Stimulated activated CD4-positive, alpha-beta T cell treated with anti-CD3 and anti-CD28 coated beads, Interleukin-4, amount 100 ng/mL, for 48 hours (primary cell): ENCODE measurements at places on chromosomes 12 and 14.

- DNase-seq = no peak
These were observed 953 bp upstream of the SNRPF start for GRCh38 chr12:95857799-95858198.

GRCh38 chr12:109951136-109951535 is 45.0 kb downstream of the GIT2 start:
- no peak for DNase-seq

DNA sequence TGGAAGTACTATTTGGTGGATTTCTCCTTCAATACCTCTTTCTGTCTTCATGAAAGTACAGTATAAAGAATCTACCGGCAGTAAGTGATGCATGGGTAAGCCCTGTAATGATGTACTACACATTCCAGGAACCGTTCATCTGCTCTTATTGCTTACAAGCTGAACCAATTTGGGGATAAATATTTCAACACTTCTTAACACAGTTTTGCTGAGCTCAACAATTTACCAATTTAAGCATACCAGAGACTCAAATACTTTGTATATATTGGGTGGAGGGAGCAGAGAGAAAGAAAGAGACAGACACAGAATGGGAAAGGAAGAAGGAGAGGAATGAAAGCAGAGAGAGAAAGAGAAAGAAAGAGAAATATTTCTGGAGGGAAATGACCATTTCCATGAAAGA is 821.1 kb upstream of the FLRT2 start:
- DNase-seq = no peak

DNA sequence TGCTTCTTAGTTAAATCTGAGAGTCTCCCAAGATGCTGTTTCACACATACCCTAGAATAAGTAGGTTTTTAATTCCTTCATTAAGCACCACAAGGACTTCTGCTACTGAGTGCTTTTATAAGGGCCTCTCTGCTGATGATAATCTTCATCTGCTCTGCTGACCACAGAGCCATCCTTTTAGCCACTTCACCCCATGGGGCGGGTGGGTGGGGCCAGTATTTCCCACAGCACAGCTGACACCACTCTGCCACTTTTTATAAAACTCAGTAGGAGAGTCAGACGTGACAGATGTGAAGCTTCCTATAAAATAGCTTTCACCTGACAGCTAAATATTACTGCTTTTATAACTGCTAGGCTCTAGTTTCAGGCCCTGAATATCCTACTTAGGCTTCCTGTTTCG is 20.3 kb downstream of the FCF1 start:
- DNase-seq = no peak

- no peak for DNase-seq
These were observed 299.5 kb upstream of the NOS1 start for GRCh38 chr12:117660896-117661295.

DNA sequence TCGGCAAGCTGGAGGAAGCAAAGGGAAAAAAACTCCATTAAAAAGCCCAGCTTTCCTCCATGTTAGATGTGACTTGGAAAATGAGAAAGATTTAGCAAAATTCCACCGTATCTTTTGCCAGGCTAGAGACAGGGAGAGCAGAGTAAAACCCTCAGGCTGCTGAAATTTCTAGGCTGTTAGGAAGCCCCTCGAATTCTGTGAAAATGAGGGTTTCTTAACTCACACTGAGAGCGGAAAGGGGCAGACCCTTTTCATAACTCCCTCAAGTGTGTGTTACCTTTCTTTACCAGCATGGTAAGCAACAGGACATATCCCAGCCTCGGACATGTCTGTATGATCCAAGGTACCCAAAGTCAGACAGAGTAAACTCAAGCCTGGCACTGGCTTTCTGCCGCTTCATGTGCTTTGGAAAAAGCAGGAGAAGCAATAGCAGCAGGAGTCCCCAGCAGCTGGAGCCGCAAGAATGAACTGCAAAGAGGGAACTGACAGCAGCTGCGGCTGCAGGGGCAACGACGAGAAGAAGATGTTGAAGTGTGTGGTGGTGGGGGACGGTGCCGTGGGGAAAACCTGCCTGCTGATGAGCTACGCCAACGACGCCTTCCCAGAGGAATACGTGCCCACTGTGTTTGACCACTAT is at the start of gene RHOJ:
Gene RHOJ, plus strand, starts transcription at position 37 of the 637 bp plus-strand sequence. Its CDS starts 427 bp downstream, at position 464.
- no peak for DNase-seq

GRCh38 chr12:92425165-92425564 is 277.6 kb upstream of the PLEKHG7 start:
- no peak for DNase-seq

DNA sequence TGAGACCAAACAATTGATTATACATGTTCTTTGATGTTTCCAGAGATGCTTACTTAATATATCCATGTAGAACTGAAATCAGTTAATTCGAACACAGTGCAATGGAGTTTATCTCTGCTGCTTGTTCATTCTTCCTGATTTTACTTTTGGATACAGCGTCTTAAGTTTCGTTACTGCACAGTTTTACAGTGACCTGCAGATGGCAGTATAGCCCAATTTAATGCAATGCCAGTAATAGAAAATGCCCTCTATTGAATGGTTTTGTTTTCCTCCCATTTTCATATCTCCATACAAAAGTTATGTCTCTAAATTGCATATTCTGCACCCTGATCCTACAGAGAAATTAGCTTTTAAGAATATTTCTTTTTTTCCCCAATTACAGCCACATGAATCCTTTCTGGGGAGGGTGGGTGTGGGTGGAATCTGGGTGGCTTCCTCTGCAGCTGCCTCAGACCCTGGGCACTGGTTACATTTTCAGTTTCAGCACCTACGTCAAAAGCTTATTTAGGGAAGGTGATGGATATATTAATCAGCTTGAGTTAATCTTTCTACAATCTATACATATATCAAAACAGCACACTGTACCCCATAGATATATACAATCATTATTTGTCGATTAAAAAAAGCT is 101.1 kb upstream of the DCD start:
- peak; percentile 7 for DNase-seq

- no peak for DNase-seq
These were observed 29.3 kb upstream of the ATF1 start for GRCh38 chr12:50734409-50735263.

DNA sequence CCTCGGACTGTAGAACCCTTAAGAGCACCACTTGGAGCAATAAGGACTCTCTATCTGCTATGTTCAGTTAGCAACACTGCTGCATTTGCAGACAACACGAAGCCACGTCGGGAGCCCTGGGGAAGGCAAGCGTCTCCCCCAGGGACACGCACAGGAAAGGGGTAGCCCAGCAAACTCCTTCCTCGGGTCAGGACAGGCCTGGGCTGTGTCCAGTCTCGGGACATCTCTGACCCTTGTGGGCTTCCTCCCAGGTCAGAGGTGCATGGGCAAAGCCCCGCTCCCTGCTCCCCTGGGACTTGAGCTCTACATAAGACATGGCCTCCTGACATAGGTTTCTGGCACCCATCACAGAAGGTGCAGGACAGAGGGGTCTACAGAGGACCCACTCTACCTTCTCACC is 119.5 kb downstream of the PIWIL1 start:
- DNase-seq = no peak

DNA sequence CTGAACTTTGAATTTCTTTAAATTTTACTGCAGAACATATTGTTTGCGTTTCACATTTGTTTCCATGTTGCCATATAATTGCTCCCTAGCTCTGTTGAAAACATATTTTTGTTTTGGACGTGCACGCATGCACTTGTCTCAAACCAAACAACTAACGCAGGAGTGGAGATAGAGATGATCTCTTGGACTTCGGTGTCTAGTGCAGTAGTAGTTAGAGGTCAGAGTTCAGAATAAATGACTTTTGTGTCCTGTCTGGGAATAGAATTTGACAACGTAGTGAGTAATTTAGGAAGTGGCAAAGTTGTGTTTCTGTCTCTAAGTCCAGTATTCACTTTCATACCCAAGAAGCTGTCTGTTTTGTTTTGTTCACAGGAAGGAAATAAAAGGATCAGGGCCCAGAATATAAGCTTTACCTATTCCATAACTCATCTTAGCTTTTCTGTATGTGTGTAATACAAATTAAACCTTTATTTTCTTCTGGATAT is 173.8 kb downstream of the AEBP2 start:
- DNase-seq = no peak

GRCh38 chr12:26114720-26115401 is 10.0 kb downstream of the BHLHE41 start:
- DNase-seq = no peak

DNA sequence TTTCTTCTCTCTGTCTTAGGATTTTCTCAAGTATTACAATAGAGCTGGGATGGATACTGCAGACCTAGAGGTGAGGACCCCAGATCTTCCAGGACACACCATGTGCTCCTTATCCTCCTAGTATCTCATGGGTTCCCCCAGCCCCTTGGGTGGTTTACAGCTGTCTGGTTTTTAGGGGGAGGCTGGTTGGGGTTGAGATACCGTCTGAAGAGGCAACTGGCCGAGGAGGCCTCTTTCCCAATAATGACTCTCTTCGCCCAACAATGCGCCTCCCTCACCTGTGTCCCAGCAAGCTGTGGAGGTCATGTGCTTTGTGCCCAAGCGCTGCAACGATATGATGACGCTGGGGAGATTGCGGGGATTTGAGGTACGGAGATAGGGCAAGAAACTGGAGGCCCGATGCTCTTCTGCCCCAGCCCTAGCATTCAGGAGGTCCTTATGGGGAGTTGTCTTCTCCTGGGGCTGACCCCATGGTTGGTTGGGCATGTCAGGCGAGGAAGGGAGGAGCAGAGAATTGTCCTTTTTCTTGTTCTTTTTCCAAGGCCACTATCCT is 3.8 kb downstream of the ARHGEF25 start:
- no peak for DNase-seq

DNA sequence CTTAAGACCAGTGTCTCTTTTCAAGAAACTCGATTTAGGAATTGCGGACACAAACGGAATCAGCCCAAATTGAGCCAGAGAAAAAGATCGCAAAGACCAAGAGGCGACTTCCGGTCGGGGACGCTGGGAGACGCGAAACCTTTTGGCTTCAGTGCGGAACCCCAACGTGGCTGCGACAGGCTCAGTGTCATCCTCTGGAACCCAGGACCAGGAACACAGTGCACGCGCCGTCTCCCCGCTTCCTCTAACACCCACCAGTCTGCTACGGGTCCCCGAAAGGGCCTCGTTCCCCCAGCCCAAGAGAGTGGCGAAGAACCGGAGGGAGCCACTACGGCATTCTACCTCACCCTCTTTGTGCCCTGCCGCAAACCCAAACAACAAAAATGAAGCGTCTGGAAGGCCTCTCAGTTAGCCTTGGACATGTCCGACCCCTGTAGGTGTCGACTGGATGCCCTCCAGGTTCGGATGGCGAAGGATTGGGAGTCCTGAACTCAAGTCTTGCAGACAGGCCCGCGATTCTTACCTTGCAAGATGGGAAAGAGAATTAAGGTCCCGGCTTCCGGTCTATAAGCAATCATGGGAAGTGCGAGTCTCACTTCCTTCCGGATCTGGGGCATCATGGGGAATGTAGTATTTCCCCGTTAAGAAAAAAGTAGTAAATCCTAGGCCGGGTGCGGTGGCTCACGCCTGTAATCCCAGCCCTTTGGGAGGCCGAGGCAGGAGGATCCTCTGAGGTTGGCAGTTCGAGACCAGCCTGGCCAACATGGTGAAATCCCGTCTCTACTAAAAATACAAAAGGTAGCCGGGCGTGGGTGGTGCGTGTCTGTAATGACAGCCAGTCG is at the start of gene RPL6:
Gene RPL6, minus strand, starts transcription at position 542 of the 842 bp plus-strand sequence. CDS start 949 bp downstream, outside the sequence.
- peak; percentile 60 for DNase-seq

DNA sequence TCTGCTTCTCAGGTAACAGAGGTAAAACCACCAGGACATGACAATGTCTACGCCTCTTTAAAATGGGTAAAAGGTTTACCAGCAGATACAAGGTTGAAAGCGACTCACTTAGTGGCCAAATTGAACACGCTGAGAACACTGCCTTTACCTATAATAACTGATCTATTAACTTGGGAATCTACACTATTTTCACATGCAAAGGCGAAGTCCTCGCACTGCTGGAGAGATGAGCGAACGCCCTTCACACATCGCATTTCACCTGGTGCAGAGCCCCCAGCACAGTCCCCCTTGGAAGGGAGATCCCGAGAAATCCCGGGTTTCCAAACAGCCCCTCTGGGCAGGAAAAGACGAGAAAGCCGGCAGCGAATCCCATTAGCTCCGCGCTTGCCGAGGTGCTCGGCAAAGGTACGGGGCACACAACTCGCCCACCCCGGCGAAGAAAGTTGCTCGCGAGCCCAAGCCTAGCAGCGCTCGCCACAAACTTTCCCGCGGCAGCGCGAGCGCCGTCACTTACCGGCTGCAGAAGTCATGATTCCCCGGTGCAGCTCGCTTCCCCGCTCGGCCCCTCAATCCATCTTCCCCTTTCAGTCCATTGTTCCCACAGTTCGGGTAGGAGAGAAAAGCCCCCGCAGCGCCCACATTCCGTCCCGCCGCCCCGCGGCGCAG is 423 bp downstream of the FGD6 start:
- peak; percentile 18 for DNase-seq

DNA sequence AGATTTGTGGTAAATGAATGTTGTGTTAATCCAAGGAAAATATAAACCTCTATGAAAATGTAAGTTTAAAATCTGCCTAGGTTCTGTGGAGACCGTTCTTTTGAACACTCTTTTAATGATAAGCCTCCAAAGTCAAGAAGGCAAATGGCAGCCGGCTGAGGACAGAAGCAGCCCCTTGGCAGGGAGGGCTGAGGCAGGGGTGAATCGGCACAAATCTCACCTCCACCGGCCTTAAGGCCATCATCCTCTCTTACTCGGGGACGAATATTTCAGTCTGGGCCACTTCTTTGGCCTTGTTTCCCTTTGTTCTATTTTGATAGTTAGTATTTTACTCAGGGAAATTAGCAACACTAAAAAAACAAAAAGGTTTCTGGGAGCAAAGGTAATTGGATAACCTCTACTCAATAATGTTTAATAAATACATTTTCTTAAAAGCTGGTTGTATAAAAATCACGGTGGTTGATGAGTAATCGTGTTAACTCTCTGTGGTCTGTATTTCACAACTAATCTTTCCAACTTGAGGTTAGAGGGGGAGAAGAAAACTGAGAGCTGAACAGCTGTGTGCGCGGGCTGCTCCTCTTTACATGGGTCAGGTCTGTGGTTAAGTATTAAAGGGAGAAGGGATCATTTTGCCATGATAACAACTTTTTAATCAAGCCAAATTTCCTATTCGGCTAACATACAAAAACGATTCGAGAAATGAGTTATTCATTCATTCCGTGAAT is 18.6 kb downstream of the LGMN start:
- no peak for DNase-seq

DNA sequence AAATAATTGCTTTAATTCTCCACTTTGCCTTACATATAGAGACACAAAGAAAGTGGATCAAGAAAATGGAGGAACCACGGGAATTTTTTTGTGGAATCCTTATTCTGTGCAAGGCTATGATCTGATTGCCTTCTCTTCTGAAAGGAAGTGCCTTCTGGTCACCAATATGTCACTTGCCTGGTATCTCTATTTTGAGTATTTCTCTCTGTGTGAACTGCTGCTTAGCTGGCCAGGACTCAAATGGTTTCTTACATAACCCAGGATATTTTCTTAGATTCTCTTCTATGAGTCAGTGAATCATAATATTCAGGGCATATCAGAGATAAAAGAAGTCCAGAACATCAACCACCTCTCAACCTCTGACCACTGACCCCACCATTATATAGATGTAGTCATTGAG is 156.1 kb downstream of the DIO2 start:
- no peak for DNase-seq
